ENCODE measurements at places on chromosomes 6 and 20.

- DNase-seq: peak; percentile 79
These were observed 39.4 kb upstream of the KCNK16 start for GRCh38 chr6:39361657-39362486.

DNA sequence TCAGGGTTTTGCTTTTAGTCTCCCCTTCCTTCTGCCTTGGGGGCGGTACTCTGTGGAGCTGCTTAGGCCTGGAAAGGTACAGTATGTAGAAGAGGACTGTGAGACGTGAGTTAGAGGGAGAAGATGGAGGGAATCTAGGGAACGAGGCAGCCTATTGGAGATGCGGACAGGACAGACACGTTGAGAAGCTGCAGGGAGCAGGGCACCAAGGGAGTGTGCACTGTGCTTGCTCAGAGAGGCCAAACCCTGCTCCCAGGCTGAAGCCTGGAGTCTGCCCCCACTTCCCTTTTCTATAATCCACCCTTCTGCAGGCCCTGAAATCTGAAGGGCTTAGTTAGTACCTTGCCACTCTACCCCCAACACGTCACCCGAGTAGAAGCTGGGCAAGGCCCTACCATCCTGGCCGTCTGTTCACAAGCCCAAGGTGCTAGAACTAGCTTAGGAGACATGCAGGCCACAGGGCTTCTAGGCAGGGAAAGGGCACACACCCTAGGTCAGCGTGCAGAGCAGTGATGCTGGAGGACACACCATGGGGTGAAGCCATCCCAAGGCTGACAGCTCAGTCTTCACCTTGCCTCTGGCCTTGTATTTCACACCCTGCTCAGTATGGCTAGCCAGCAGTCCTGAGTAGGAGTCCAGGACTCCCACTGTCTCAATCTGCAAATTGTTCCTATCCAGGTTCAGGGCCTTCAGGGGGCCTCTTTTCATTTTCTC is 6.9 kb downstream of the TP53INP2 start:
- no peak for DNase-seq

- DNase-seq: no peak
These were observed 904 bp downstream of the MKKS start for GRCh38 chr20:10433014-10433622.

DNA sequence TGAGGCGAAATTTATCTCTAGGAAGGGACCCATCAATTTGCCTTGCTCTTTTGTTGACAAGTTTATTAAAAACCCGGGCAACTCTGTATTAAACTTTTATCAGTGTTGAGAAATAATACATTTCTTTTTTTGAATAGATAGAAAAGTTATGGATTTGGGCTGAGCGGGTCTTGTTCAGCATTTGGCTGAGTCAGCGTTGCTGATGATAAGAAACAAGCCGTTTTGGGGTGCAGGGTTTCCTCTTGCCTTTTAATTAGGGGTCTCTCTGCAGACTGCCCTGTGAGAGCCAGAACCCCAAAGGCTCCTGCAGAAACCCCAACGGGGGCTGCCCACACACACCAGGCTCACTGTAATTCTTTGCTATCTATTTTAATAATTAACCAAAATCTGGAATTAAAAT is 82.1 kb upstream of the SLCO4A1 start:
- no peak for DNase-seq

- DNase-seq: no peak
These were observed 45.1 kb upstream of the TBX18 start for GRCh38 chr6:84809455-84809854.

- DNase-seq: no peak
These were observed 656.6 kb upstream of the MAP3K7 start for GRCh38 chr6:91243436-91243835.

- no peak for DNase-seq
These were observed 102.6 kb downstream of the COL21A1 start for GRCh38 chr6:56144538-56145324.

GRCh38 chr20:2846698-2847097 is 6.2 kb downstream of the VPS16 start:
- no peak for DNase-seq

- DNase-seq: no peak
These were observed 18.0 kb downstream of the POLH start for GRCh38 chr6:43593938-43594337.

DNA sequence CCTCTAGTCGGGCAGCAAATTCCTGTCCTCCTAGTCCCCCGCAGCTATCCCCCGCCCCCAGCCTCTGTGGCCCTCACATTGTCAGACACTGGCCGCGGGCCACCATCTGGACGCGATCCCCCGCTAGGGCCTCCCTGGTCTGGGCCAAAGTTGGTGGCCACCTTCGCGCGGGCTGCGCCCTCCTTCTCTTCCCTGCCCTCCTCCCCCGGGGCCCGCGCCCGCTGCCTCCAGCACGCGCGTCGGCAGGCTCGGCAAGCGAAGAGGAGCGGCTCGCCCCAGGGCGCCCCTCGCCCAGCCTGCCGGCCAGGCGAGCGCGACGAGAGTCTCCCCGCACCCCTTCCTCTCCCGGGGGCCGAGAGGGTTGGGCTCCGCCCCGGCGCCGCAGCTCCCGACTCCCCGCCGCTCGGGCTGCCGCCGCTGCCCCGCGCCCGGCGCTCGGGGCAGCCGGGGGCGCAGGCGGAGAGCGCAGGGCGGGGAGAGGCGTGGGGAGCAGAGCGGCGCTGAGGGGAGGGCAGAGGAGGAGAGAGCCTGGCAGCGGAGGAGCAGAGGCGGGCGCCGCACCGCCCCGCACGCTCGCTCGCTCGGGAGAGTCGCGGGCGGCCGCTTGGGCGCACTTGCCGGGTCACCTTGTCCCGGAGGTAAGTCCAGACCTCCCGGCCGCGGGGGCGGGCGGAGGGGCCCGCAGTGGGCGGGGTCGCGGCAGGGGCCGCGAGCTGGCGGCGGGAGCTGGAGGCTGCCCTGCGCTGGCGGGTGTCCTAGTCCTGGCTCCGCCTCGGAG is at the start of gene SYNDIG1:
SYNDIG1 (plus strand) TSS at position 514 of the 778 bp plus-strand sequence. CDS start 73,469 bp downstream, outside the sequence.
- DNase-seq: no peak

- no peak for DNase-seq
These were observed 18.0 kb downstream of the CDH26 start for GRCh38 chr20:59976156-59976782.

DNA sequence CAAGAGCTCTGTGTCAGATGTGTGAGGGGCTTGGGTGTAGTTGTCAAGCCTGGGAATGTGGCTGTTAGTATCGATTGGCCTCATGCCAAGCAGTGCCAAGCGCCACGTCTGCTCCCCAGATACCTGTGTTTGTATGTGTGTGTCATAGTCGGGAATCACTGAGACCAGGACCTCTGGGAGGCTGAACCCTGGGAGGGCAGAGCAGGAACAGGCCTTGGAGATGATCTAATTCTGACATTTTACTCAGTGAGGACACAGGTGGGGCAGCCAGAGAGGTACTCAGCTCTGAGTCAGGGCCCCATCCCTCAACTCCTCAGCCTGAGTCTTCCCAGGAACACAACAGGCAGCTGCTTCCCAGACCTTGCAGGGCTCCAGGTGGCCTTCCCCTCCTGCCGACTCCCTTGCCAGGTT is 51.2 kb upstream of the FANCE start:
- no peak for DNase-seq

DNA sequence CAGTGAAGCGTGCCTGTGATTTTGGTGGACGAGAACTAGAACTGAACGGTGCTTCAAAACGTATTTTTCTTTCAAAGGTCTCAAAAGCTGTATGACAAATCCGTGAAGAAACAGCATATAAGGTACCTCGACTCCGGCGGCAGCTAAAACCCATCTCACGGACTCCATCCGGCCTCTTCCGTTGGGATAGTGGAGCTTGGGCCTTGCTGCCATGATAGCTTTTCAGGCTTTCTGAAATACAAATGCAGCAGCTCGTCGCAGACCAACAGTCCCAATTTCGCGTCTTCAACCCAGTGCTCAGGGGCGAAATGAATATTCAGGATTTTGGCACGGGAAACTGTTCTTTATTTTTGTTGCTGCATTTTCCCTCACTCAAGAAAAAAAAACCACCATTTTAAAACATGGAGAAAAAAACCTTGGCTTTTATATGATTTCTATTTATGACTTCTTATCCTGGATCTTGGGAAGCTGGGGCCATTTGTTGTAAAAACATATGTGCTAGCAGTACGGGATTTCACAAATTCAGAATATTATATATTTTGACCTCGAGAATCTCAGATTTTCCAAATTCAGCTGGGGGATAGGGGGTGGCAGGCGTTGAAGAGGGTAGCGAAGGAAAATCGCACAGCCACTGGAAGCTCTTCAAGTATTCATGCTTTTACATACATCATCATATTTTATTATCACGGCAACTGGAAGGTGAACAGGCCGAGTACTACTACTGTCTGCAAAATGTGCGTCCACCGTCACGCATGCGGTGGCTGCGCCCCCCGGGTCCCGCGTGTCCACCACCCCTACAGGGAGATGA is 849 bp downstream of the GSTA4 start:
- DNase-seq: no peak

DNA sequence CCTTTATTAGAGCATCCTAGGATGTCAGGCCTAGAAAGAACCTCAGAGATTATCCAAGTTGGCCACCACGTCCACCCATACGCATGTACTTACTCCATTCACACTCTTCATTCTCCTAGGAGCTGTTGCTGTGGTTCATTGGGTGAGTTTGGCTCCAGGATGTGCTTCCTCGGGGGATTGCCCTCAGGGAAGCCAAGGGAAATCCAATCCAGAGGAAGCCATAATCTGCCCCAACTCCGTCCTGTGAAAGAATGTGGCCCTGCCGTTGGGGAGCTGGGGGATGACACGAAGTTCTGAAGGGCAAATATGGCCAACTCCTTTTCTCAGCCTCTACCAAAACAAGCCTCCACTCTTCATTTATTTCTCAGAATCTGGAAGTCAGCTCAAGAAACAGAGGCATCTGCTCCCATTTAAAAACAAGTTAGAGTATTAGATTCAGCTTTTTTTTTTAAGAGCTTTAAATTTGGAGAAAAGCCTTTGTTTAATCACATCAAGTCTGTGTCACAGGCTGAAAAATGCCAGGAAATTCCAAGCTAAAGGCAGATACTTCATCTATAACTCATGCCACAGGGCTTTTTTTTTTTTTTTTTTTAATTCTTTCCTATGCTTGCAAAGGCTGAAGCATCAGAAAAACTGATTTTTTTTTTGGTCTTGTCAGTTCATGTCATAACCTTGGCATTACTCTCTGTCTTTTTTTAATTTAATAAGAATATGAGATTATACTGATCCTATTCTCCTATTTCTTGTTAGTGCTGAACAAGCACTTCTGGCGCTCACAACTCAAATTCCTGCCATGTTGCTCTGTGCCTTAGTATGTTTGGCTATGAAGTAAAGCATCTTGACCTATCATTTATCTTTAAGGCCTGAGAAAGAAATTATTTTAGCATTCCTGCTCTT is 480.9 kb upstream of the MARCKS start:
- no peak for DNase-seq

DNA sequence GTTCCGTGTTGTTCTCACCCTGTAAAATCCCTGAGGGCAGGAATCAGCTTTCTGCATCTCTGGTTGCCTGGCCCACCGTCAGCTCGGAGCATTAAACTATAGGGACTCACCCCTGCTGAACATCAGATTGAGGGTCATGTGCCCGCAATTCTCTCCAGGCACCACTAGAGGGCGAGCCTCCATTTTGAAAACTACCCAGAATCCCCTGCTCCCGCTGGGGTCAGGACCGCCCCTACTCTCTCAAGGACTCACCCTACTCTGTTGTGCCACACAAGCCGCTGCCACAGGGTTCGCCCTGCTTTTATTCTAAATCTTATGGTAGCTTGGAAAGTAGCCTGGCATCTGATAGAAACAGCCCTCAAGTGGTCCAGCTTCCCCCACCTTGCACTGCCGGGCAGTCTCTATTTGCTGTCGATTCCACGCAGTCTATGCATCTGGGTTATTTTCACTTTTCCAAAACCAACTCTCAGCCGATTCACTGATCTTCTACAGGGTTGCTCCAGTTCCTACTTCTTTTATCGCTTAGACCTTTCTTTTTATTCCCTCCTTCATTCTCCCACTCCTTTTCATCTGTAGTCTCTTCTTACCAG is 244.1 kb upstream of the QKI start:
- peak; percentile 43 for DNase-seq

GRCh38 chr20:13113731-13114130 is 105.0 kb downstream of the SPTLC3 start:
- DNase-seq: no peak

GRCh38 chr6:147947521-147947920 is 395.1 kb upstream of the SASH1 start:
- no peak for DNase-seq

DNA sequence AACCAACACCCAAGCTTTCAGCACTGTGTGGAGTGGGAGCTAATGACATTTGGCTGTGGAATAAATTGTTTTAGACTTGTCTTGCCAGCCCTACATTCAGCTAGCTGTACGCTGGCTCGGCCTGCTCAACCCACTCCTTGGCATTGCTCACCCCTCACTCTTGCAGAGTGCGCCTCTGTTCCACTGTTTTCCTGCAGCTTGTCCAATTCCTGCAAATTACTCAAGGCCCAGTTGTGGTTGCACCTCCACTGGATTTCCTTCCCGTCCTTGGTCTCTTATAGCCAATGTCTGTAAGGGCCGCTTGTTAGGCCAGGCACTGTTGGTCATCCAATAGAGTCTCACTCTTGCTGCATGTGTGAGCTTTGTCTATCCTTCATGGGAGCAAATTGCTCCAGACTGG is 289.2 kb upstream of the RNF24 start:
- DNase-seq: no peak

GRCh38 chr6:67016921-67017460 is 1310.0 kb upstream of the EYS start:
- no peak for DNase-seq

DNA sequence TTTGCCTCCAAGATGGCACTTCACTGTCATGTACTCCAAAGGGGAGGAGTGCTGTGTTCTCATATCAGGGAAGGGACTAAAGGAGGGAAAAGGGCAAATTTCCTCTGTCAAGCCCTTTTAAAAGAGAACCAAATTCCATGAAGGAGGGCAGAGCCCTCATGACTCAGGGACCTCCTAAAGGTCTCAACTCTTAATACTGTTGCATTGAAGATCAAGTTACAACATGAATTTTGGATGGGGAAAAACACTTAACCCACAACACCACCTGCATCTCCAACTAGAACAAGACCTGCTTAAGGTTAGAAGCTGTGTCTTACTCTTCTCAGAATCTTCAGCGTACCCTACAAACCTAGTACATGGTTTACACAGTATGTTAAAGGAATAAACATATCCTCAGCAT is 23.7 kb upstream of the FBXO30 start:
- no peak for DNase-seq

DNA sequence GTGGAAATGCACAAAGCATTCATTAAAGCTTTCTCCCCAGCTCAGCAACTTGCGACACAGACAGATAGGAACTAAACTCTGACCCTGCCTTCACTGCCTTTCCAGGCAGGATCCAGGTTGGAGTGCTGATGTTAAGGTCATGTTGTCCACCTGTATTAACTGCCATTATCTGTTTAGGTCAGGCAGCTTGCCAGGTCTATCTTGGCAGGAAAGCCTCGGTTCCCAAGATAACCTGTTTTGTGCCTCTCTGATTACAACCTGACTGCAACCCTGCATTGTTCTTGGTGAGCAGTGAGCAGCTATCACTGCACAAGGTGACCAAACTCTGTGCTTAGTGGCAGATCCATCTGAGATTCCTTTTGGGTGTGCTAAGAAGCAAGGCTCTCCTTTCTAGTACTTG is 23.2 kb upstream of the ELOVL2 start:
- no peak for DNase-seq

All from GM20000 (cell line).